ENCODE measurements at places on chromosomes 7 and 10.

DNA sequence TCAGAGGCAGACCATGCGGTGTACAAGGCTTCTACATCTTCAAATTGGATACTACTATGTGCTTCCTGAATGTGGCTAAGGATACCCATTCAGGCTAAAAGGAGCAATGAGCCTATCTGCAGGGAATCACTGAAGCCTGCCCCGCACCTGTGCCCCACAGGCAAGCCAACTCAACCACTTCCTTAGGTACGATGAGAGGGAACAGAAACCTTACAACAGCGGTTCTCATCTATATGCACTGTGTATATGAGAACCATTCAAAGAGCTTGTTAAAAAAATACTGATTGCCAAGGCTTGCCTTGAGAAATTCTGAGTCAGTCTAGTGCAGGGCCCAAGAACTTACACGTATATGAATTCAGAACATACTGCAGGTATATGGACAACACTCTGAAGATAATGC is 679.6 kb downstream of the PARD3 start:
- DNase-seq: no peak

- no peak for DNase-seq
Observed at GRCh38 chr10:15084502-15084922, 4.1 kb downstream of the ACBD7 start.

GRCh38 chr7:72063330-72063729 is 348.8 kb downstream of the CALN1 start:
- no peak for DNase-seq

GRCh38 chr10:124092250-124092859 is 1.0 kb downstream of the CHST15 start:
- peak; percentile 83 for DNase-seq

GRCh38 chr10:24518981-24519597 is 204.6 kb downstream of the ARHGAP21 start:
- DNase-seq: no peak

DNA sequence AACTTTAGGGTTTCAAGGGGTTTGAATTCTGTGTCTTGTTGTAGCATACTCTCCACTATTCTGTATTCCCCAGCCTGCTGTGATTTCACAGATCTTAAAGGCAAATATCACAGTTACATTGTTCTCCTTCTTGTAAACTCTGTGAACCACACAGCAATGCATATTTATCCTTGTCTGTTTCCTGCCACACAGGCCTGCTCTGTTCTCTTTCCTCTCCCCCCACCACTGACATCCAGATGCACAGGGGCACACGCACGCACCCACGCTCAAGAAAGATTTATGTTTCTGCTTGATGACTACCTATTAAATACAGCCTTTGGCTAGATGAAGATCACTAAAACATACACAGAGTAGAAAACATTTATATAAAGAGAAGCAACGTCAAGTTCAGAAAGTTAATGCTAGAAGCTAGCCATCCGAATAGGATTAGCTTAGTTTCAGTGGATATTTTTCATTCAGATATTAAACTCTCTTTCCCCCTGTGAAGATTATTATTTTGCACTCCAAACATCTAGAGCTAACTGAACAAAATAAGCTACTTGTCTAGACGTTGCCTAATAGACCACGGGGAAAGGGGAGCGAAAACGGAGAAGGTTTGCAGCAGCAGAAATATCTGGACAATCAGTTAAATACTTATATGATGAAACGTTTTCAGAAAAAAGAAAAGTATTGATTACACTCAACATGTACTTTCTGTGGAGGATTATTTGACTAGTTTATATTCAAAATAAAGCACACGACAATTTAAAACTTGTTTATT is 193.1 kb upstream of the SEMA3C start:
- no peak for DNase-seq

DNA sequence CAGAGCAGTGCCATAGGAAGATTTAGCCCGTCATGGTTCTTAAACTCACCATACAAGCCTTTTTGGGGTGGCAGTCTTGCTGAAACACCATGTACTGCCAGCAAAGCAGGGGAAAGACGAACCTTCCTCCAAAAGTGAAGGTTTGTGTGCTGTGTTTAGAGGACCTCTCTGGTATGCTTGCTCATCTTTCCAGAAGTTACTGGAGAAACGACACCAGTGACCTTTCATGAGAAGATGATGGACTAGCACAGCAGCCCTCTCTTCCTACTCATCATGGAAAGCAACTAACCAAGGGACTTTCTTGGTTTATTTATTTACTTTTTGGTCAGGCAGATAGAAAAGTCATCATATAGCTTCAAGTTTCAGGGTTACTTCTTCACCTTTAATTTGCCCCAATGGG is 247.4 kb downstream of the PTEN start:
- no peak for DNase-seq

DNA sequence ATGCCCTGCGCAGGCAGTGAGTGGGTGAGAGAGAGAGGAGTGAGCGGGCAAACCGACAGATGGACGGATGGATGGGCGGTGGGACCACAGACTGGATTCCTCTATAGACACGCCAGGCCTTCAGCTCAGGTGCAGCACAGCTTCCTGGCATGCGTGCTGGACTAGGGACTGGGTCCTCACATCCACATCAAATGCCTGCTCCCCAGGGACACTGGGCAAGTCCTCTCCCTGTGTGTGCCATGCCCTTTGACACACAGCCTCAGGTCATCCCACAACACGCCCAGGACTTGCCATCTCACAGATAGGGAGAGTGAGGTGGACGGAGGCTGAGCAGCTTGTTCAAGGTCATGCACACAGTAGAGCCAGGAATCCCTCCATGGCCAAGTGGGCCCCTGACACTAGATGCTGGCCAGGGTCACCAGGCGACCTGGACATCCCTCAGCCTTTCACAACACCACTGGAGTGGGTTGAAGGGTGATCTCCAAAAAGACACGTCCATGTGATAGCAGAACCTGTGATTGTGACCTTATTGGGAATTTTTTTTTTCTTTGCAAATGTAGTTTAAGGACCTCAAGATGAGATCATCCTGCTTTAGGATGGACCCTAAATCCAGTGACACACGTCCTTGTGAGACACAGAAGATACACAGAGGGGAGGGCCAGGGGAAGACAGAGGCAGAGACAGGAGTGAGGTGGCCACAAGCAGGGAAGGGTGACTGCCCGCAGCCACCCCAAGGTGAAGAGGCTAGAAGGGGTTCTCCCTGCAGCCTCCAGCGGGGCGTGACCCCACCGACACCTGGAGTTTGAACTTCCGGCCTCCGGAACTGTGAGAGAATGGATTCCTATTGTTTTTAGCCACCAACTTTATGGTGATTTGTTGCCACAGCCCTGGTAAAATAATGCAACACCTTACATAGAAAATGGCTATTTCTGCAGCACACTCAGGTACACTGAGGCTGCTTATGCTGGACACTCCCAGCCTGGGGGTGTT is 155.0 kb upstream of the CHST15 start:
- no peak for DNase-seq

DNA sequence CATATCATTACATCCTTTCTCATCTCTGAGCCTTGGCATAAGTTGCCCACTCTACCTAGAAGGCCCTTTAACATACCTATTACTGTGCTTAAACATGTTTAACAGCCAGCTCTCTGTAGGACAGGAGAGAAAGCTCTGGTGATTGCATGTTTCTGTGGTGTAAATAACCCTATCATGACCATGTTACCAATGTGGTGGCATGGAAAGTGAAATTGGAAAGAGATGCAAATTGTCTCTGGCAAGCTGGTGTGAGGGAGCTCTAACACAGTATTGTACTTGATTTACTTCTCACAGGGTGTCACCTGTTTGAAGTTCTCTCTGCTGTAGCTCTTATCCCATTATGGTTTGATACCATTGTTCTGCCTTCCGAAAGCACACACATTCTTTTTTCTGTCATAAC is 231.8 kb upstream of the DKK1 start:
- no peak for DNase-seq

GRCh38 chr10:3119796-3120459 is 52.6 kb downstream of the PFKP start:
- no peak for DNase-seq

DNA sequence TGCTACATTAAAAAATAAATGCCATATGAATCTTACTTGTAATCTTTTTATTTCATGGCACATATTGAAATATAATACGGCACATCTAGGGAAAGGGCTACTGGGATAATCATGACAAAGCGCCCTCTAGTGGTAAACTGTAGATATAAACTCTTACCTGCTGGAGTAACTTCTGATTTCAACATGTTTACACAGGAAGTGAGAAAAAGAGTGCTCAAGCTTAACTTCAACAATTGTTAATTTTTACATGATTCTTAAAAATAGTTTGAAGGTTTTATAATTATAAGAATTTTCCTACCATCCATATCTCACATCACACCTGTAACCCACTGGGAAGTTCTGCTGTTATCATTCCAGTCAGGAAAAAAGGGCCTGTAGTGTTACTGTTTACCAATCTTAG is 2.0 kb upstream of the HEPACAM2 start:
- DNase-seq: no peak

DNA sequence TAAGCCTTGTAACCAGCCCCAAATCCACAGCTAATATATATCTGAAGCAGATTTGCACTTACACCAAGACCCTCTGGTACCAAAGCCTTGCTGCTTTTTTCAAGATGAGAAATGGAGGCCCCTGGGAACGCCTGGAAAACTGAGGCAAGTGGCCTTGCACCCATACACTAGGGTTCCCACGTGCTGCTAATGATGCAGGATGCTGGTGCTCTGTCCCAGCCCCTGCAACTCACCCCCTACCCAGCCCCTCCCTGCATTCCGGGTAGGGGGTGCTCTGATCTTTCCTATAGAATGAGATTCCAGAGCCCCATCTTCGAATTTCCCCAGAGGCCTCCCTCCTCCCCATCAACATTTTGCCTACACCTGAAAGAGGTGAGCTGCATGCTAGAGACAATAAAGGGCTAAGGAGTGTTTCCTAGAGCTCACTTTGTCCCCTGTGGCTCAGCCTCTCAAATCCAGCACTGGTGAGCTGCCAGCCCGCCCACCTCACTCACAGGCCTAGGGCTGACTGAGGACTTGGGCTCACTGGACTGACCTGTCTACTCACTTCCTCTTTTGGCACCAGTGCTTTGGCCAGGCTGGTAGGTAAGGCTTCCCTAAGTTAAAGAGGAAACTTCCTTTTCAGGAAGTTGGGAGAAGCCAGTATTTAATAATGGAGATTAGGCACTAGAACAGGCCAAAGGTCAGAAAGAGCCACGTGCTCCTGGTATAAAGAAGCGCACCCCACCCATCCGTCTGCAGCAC is 9.8 kb downstream of the RBP4 start:
- no peak for DNase-seq

DNA sequence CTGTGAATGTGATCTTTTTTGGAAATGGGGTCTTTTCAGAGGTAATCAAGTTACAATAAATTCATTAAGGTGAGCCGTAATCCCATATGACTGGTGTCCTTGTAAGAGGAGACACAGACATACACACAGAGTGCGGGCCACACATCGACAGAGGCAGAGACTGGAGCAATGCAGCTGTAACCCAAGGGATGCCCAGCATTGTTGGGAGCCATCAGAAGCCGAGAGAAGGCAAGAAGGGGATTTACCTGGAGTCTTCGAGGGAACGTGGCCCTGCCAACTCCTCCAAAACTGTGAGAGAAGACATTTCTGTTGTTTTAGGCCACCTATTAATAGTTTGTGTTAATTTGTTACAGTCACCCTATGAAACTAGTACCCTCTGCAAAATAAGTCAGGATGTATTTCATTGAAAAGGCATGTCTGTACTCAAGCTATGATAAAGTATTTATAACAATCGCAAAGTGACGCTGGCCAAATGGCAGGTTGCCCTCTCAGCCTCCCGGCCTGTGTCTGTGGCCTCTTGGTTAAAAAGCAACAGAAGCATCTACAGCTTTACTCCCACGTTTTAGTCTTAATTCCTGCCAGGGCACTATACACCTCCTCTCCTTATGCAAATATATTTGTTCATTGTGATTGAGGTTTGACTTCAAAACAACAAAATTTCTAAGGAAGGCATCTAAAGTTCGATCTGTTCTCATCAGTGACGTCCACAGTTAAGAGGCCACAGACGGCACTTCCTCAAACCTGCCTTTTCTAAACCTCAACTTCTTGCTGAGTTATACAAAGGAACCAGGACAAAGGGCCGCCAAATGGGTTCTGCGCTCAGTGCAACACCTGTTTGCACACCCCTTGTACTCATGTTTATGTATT is 46.8 kb downstream of the HIPK2 start:
- DNase-seq: peak; percentile 35

DNA sequence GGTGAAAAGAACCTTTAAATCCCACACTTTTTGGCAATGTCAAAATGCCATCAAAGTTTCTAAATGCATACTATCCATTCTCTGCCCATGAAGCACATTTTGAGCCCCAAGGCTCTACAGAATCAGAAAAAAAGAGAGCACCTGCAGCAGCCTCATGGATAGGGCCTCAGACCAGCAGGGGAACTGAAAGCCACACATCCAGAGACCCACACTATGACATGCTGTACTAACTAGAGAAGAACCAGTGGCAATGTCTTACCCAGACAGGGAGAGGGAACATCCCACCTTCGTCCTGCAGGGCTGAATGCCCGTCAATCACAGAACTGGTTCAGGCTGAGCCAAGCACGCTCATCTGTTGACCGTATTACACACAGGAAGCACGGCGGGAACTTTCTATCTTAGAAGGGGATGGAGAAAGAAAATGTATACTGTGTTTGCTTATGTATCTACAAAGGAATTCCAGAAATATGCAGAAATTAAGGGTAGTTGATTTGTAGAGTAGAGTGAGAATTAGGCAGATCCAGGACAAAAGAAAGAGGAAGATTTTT is 237.2 kb downstream of the GLI3 start:
- DNase-seq: no peak

- no peak for DNase-seq
Observed at GRCh38 chr7:138359870-138360559, 100.0 kb upstream of the TRIM24 start.

GRCh38 chr10:59079386-59080226 is 96.8 kb upstream of the PHYHIPL start:
- no peak for DNase-seq

DNA sequence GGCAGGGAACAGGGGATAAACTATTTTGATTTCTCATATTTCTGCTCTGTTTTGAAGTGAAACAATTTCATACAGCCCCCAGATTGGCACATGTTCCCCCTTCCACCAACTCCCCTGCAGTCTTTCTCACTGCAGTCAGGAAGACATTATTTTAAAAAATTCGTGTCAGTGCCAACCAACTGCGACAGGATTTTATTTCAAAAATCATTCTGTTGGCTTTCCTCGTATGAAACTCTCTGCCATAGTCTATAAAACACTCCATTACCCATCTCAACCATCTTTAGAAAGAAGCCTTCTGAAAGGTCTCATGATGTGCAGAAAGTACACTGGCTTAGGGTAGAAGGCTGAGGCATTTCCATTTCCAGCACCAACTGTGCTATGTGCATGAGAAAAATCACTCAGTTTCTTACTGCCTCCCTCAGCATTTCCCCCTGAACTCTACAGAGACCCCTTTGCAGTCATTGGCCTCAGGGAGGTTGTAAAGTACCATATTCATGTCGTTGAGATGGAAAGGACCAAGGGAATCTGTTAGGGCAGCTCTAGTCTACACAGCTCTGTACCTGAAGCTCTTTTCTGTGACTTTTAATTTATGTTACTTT is 46.9 kb downstream of the STEAP1B start:
- DNase-seq: no peak

DNA sequence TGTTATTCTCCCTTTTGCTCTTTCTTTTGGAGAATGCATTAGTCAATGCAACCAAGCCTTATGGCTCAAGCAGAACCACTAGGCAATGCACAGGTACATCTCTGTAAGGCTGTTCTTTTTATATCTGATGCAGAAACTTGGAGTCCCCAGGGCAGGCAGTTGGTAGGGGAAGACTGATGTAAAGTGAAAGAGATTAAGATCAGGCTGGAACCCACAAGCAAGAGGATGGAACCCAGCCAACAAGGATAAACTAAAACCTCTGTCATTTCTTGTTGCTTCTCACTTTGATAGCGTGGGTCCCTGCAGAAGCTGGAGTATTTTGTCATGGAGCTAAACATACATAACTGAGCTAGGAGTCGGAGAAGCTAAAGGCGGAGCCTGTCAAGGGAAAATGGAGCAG is 142.9 kb downstream of the GPAM start:
- DNase-seq: no peak
